Left colon (tissue), 2 donors: ENCODE measurements at places on chromosomes 3 and 15.
A peak's percentile ranks its signal among the peaks of the same experiment; 100 is the strongest.

DNA sequence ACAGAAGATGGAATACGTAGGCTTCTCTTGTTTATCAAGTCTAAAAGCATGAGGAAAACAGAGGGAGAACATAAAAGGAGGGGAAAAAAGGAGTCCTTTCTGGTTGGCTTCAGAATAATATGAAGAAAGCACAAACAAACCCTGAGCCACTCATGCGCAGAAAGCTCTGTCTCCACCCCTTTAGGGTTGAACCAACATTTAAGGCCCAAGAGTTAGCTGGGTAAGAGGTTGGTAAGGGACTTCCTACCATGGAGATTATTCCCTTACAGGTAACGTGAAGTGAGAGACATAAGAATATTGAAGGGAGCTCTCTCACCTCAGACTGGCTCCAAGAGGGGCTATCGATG lies 145.3 kb downstream of the RORA start:
- DNase-seq, result no peak

DNA sequence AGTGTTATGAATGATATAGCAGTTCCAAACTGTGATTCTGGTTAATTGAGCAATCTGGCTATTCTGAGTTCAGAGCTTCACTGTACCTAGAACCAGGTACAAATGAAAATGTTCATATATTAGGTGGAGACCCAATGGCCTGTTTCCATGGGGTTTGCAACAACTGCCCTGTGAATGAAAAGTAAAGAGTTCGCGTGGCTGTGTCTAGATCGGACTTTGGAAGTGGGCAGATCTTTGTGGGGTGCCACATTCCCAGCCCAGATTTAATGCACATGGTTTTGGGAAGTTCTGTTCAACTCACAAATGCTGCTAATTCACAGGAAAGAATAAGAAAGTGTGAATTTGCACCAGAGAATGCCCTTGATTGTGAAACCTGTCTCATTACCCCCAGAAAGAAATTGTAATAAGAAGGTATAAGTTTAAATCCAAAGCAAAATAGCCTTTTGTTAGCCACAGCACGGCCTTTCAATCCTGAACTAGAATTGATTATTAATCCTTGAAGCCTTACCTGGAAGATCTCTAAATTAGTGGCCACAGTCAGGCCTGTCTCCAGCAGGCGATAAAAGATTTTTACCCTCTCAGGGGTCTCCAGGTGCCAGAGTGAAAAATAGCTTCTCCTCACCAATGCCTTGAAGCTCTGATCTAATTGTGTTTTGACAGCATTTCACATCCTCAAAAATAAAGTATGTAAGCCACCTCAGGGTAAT lies 22.6 kb downstream of the WHAMM start:
- DNase-seq, result no peak

GRCh38 chr15:47404877-47405276 lies 312.4 kb upstream of the SEMA6D start:
- no peak for DNase-seq

DNA sequence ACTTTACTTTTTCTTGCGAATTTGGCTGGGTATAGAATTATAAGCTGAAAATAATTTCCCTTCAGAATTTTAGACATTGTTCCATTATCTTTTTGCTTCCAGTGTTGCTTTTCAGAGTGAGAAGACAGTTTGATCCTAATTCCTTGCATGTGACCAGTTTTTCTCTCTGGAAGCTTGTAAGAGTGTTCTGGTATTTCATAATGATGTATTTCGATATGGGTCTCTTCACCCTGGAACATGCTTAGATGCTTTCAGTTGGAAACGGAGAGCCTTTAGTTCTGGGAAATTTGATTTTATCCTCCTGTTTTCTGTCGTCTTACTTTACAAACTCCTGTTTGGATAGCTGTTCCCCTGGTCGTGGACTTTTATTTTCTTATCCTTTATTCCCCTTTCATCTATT lies 13.9 kb downstream of the ALPK3 start:
- DNase-seq, result no peak

- no peak for DNase-seq
Observed at GRCh38 chr3:171374661-171375285, 85.4 kb downstream of the TNIK start.

DNA sequence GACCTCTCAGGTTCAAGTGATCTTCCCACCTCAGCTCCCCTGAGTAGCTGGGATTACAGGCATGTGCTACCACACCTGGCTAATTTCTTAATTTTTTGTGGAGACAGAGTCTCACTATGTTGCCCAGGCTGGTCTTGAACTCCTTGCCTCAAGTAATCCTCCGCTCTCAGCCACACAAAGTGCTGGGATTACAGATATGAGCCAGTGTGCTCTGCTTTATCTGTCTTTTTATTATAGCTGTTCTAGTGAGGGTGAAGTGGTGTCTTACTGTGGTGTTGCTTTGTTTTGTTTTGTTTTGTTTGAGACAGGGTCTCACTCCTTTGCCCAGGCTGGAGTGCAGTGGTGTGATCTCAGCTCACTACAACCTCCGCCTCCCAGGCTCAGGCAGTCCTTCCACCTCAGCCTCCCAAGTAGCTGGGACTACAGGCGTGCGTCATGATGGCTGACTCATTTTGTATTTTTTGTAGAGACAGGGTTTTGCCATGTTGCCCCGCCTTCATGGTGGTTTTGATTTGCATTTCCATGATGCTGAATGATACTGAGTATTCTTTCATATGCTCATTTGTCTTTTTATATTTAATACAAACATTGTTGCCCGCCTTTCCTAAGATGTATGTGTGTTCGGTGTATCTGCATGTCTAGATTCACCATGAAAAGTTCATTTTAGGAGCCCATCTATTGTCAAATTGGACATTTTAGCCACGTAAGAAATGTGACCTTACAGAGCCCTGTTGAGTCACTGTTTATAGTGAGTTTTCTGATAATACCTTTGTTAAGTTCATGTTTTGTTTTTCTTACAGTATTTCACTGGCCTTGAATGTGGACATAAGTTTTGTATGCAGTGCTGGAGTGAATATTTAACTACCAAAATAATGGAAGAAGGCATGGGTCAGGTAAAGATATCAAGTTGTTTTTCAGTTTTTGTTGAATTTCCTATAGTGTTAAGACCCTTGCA lies 80.6 kb downstream of the ARIH1 start:
- no peak for DNase-seq

DNA sequence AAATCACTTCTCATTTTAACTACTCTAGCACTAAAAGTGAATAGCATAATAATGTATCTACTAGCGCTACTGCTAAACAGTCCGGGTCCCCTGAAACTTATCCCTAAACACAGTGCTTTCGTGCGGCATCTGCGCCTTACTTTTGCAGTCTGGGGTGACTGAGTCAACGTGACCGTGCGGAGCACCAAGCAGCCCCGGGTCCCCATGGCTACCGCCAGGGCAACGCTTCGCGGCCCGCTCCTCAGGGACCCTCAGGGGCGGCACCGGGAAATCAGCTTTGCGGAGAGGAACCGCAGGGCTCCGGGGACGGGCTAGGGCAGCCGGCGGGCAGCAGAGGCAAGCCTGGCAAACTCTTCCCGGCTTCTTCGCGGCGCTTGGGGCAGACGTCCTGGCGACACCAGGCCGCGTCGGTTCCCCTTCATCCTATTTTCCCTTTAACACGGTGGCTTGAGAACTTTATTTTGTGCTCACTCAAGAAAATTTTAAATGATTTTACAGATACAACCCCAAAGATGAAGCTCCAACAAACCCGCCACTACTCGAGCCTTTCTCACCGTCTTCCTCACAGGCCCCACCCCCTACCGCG lies 757 bp upstream of the DIPK2A start:
- peak; percentile 65 for DNase-seq

- DNase-seq, result no peak
Observed at GRCh38 chr3:134163096-134163495, 87.6 kb downstream of the RYK start.

- no peak for DNase-seq
Observed at GRCh38 chr3:42664438-42664803, 10.9 kb downstream of the ZBTB47 start.

- DNase-seq, result no peak
Observed at GRCh38 chr3:129412542-129413198, 15.8 kb downstream of the EFCAB12 start.

GRCh38 chr3:34669490-34669889 lies 871.1 kb downstream of the PDCD6IP start:
- DNase-seq, result no peak

GRCh38 chr3:107521469-107522059 lies 1.2 kb upstream of the BBX start:
- no peak for DNase-seq

DNA sequence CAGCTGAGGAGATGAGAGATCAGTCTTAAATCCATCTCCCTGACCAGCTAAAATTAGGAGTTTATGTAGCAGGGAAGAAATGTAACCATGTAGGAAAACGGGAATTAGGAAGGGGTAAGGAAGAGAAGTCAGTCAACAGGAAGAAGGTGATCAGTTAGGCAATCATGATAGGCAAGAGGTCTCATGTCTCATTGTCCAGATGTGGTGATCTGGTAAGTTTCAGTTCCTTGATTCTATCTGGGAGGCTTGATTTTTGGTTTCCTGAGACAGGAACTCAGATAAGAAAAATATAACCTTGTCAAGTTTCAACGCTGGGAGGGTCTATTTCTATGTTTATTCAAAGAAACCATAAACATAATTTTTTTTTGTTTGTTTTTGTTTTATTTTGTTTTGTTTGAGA lies 40.3 kb upstream of the TBC1D5 start:
- DNase-seq, result no peak

- no peak for DNase-seq
Observed at GRCh38 chr3:23629181-23629894, 176.4 kb upstream of the UBE2E1 start.

DNA sequence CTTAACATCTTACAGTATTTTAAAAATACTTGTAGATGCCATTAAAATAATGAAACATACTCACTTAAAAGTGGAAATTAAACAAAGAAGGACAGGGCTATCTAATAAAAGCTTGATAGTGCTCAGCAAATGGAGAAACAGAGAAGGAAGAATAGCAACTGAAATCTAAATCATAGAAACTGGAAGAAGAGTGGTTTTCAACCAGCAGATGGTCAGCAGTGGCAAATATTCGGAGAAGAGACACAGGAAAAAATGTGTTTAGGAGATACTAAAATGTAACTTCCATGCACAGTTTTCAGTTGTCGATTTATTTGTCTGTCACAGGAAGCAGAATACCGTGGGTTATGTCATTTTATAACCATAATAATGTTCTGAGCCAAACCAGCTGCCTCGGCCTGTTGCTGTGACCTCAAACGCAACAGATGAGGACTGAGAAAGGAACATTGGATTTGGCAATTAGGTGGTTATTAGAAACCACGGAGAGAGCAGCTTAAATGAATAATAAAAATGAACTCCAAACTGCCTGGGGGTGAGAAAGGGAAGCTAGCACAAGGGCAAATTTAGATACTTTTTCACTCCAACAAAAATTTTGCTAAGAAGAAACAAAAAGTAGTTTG lies 246.6 kb upstream of the KCNMB2 start:
- no peak for DNase-seq

GRCh38 chr3:9276761-9277370 lies 27.4 kb upstream of the SRGAP3 start:
- DNase-seq, result no peak

DNA sequence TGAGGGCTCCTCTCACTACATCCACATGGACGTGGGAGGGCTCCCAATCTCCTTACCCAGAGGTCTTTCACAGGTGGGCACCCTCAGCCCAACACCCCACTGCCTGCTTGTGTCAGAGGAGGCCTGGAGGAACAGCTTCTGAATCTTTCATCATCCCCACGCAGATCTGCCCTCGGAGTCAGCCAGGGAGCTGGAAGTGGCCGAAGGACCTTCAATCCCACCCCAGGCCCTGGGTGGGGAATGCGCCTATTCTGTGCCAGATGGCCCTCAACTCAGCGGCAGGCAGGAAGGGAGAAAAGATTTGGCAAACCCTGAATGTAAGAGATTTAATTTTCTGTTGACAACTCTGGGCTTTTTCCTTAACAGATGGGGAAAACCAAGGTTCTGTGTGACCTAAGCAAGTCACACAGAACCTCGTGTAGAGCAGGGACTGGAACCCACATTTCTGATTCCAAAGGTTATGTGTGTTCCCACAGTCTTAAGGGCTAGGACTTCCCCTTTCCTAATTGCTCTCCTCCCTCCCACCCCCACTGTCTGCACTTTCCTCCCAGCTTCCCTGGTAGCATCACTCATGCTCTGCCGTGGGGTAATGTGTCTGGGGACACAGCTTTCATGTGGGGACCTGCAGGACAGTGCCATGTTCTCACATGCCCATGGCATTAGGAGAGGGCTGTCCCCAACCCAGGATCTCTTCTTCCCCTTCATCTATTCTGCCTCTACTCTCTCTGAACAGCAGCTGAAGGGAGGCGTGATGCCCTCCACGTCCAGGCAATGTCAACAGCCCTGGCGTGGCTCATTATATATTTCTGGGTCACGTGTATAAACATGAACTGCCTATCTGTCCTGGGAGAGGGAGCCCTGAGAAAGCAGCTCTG lies 98.1 kb downstream of the SEMA5B start:
- no peak for DNase-seq

GRCh38 chr3:42023380-42023779 lies 61.5 kb upstream of the ULK4 start:
- DNase-seq, result no peak

GRCh38 chr3:172194702-172195406 lies 155.5 kb downstream of the FNDC3B start:
- DNase-seq, result no peak

GRCh38 chr3:195806211-195806915 lies 5.4 kb downstream of the MUC4 start:
- no peak for DNase-seq

DNA sequence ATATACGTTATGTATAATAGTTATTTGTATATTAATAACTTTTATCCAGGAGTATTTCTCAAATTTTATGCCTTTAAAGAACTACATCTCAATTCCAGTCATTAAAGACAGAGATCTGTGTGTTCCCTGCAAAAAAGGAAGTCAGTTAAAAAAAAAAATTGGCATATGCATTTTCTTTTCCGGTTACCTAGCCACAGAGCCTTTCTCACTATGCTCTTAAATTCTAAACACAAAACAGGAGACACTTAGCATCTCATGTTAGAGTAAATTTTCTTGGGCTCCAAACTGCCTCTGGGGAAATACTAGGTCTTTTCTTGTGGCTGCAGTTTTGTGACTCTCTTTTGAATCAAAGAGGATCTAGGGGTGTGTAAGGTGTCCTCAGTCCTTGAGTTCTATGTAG lies 105.9 kb downstream of the KCNH8 start:
- no peak for DNase-seq

DNA sequence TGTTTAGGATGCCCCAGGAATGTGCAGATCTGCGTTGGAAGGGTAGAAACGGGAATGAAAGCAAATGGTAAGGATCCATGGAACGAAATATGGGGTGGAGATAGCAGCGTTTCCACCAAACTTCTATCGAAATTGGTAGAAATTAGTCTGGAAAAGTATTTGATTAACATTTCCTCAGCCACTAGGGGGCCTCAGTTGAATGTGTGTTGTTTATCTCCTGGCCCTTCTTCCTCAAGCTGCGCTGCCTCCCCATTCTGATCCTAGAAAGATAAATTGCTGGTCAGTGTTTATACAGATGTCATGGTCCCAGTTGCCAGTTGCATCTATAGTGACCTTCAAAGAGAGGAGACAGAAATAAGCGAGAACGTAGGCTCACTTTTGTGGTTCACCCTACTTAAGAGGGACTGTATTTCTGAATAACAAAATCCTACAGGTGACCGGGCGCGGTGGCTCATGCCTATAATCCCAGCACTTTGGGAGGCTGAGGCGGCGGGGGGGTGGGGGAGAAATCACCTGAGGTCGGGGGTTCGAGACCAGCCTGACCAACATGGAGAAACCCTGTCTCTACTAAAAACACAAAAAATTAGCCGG lies 457.1 kb downstream of the SQOR start:
- peak; percentile 11 for DNase-seq

GRCh38 chr3:159186581-159186980 lies 384.7 kb downstream of the MFSD1 start:
- DNase-seq, result no peak

- no peak for DNase-seq
Observed at GRCh38 chr15:59205839-59206622, 612 bp upstream of the LDHAL6B start.

- DNase-seq, result no peak
Observed at GRCh38 chr15:64774629-64775493, 528 bp downstream of the RBPMS2 start.
